ENCODE measurements at places on chromosomes 2 and 18. TPM values are rescaled to one million over a fixed set of nuclear protein-coding genes. Genes with fewer than 3 reads are reported as not detected.

GRCh38 chr2:128510701-128511397 is 192.2 kb upstream of the HS6ST1 start:
- H3K4me3 ChIP-seq: no peak overlapping the region
- DNase-seq: no peak
- no peaks in the 10 kb centered on the region for H3K36me3 ChIP-seq
- no peaks in the 10 kb centered on the region for H3K27me3 ChIP-seq
- H3K27ac ChIP-seq: no peak overlapping the region

- H3K4me1 ChIP-seq: no peaks in the 10 kb centered on the region
- H3K27ac ChIP-seq: peak overlapping the region; percentile 93
- H3K27me3 ChIP-seq: no peaks in the 10 kb centered on the region
- peak; percentile 49 for DNase-seq
Measured at GRCh38 chr2:226797289-226797988, 2.2 kb downstream of the IRS1 start.

- no peaks in the 10 kb centered on the region for H3K27me3 ChIP-seq
- no peak overlapping the region for H3K4me3 ChIP-seq
Measured at GRCh38 chr2:102120261-102120660, 22.3 kb upstream of the IL1R1 start.

- no peak for DNase-seq
- no peaks in the 10 kb centered on the region for H3K36me3 ChIP-seq
- H3K4me3 ChIP-seq: no peak overlapping the region
- H3K4me1 ChIP-seq: no peaks in the 10 kb centered on the region
- no peaks in the 10 kb centered on the region for H3K27me3 ChIP-seq
- H3K27ac ChIP-seq: no peak overlapping the region
Measured at GRCh38 chr2:143083636-143084035, 45.6 kb upstream of the ARHGAP15 start.

- no peaks in the 10 kb centered on the region for H3K4me1 ChIP-seq
- no peak overlapping the region for H3K27ac ChIP-seq
- DNase-seq: no peak
- no peak overlapping the region for H3K4me3 ChIP-seq
Measured at GRCh38 chr2:182646763-182647498, 69.1 kb upstream of the DNAJC10 start.

- H3K27ac ChIP-seq: no peak overlapping the region
- no peak for DNase-seq
- no peaks in the 10 kb centered on the region for H3K36me3 ChIP-seq
- no peak overlapping the region for H3K4me3 ChIP-seq
- H3K4me1 ChIP-seq: no peaks in the 10 kb centered on the region
- H3K27me3 ChIP-seq: no peaks in the 10 kb centered on the region
Measured at GRCh38 chr2:126900646-126901319, 2.1 kb downstream of the TEX51 start.

DNA sequence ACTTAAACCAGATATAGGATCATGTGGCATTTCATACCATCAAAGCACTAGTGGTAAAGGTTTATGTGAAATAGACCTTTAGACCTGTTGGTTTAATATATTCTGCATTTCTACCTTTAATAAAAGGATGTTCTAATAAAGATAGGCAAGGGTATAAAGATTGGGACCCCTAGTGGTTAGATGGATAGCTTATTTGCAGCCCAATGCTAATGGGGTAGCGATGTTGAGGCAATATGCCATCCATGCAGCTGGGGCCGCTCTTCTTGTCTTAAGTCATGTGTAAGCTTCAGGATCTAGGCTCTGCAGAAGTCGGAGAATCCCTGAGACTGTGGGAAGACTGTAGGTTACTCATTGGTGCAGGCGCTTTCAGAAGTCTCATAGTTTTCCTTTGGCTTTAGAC is 114.9 kb downstream of the ICOS start:
- no peaks in the 10 kb centered on the region for H3K36me3 ChIP-seq
- H3K27ac ChIP-seq: no peak overlapping the region
- DNase-seq: no peak
- no peaks in the 10 kb centered on the region for H3K27me3 ChIP-seq
- no peaks in the 10 kb centered on the region for H3K4me1 ChIP-seq

DNA sequence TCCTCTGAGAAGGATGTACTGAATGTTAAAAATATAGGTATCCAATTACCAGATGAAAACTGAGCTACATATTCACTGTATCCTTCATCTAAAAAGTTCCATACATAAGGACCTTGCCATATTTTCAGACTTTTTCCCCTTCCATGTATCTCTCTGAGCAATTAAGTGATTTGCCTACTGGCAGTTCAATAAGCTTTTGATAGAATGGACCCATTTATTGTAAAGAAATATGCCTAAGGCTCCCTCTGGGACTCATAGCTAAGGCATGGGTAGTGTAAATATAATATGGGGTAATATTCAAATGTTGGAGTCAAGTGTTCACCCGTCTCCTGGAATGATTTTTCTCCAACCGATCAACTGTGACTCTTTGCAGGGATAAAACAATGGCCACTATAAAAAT is 135.4 kb upstream of the FSHR start:
- no peak overlapping the region for H3K4me3 ChIP-seq
- no peaks in the 10 kb centered on the region for H3K4me1 ChIP-seq
- no peaks in the 10 kb centered on the region for H3K27me3 ChIP-seq

DNA sequence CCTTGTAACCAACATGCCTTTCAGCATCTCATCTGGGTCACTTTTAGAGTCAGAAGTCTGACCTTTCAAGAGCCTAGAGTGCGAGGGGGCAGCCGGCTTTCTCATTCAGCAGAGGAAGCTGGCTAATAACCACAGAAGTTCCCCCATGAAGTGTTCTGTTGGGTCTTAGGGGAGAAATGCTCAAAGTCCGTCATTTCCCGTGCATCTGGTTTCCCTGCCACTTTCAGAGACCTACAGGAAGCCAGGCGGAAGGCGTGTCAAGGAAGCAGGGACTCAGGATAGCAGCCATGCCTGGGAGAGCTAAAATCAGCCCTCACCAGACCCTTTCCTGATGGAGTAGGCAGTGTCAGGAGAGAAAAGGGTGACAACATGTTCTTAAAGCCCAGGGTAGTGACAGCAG is 301.8 kb upstream of the ID2 start:
- no peak for DNase-seq
- H3K27ac ChIP-seq: no peak overlapping the region
- no peaks in the 10 kb centered on the region for H3K27me3 ChIP-seq

GRCh38 chr2:165087933-165088901 is 115.6 kb downstream of the SCN3A start:
- no peak for DNase-seq
- H3K27me3 ChIP-seq: no peaks in the 10 kb centered on the region
- H3K4me1 ChIP-seq: no peaks in the 10 kb centered on the region
- no peaks in the 10 kb centered on the region for H3K36me3 ChIP-seq
- no peak overlapping the region for H3K4me3 ChIP-seq

GRCh38 chr2:65654496-65654895 is 222.1 kb upstream of the SPRED2 start:
- H3K27ac ChIP-seq: no peak overlapping the region
- no peak overlapping the region for H3K4me3 ChIP-seq

DNA sequence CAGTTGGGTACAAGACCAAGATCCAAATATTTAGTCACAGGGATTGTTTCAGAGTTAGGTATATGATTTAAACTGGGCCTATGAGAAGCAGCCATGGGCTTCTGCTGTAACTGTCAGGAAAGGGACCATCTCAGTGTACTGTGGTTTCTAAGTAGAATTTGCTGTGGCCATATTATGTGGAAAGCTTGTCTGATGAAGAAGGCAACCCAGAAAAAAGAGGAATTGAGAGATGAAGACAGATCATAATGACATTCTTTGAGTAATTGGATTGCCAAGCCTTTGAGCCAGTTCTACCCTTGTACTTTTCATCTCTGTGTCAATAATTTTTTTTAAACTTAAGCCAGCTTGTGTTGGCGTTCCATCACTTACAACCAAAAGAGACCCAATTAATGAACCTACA is 259.6 kb downstream of the NUP35 start:
- no peak for DNase-seq
- no peaks in the 10 kb centered on the region for H3K4me1 ChIP-seq
- H3K36me3 ChIP-seq: no peaks in the 10 kb centered on the region
- H3K27me3 ChIP-seq: no peaks in the 10 kb centered on the region

- no peak overlapping the region for H3K27ac ChIP-seq
- DNase-seq: no peak
- no peaks in the 10 kb centered on the region for H3K36me3 ChIP-seq
- no peak overlapping the region for H3K4me3 ChIP-seq
- H3K27me3 ChIP-seq: no peaks in the 10 kb centered on the region
Measured at GRCh38 chr2:3185256-3185655, 192.4 kb downstream of the EIPR1 start.

DNA sequence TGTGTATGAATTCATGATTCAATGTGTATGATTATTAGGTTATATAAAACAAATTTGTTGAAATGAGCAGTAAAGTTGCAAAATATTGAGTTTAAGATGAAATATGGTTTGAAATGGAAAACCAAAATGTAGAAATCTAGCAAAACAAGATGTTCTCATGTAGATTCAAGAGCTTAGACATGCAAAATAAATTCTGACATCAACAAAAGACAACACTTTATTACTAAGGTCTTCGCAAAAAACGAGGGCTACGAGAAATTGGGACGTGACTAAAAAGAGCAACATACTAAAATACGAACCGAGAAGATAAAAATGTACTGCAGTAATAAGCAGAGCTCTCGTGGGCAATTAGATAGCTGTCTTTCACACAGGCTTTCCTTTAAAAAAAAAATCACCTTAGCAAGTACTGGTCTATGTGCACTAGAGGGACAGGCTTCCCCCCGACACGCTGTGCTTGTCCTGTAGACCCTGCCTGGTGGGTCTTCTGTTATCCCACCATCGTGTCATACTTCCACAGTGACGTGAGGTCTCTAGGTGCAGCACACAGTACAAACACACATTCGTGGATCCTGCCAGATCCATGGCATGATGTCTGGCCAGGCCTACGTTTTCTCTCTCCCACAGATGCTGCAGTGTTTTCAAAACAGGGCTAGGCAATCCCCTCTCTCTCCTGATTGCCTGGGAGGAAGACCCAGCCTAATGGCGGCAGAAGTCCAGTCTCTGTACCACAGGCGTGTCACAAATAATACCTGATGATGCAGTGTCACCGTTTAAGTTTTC is 240.8 kb downstream of the TCF4 start:
- no peaks in the 10 kb centered on the region for H3K36me3 ChIP-seq
- no peak overlapping the region for H3K27ac ChIP-seq
- H3K4me1 ChIP-seq: no peaks in the 10 kb centered on the region
- H3K4me3 ChIP-seq: no peak overlapping the region
- H3K27me3 ChIP-seq: no peaks in the 10 kb centered on the region

GRCh38 chr2:218796691-218797090 is 14.7 kb downstream of the CYP27A1 start:
- no peaks in the 10 kb centered on the region for H3K4me1 ChIP-seq
- H3K4me3 ChIP-seq: no peak overlapping the region
- no peaks in the 10 kb centered on the region for H3K36me3 ChIP-seq
- DNase-seq: no peak

DNA sequence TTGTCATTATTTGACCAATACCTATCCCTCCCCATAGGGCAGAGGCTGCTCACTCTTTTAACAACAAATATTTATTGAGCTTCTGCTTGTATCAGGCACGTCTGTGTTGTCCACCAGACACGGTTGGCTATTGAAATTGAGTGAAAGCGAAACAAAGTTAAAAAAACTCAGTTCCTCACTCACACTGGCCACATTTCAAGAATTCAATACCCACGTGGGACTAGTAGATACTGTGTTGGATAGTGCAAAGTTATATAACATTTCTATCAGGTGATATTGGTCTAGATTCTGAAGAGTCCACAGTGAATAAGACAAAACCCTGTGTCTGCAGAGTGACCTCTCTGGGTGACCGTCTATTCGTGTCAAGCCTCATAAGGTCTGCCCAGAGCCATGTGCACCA is 43.9 kb upstream of the GALR1 start:
- H3K27me3 ChIP-seq: no peaks in the 10 kb centered on the region
- H3K4me3 ChIP-seq: no peak overlapping the region
- no peak for DNase-seq
- no peak overlapping the region for H3K27ac ChIP-seq
- H3K36me3 ChIP-seq: no peaks in the 10 kb centered on the region

DNA sequence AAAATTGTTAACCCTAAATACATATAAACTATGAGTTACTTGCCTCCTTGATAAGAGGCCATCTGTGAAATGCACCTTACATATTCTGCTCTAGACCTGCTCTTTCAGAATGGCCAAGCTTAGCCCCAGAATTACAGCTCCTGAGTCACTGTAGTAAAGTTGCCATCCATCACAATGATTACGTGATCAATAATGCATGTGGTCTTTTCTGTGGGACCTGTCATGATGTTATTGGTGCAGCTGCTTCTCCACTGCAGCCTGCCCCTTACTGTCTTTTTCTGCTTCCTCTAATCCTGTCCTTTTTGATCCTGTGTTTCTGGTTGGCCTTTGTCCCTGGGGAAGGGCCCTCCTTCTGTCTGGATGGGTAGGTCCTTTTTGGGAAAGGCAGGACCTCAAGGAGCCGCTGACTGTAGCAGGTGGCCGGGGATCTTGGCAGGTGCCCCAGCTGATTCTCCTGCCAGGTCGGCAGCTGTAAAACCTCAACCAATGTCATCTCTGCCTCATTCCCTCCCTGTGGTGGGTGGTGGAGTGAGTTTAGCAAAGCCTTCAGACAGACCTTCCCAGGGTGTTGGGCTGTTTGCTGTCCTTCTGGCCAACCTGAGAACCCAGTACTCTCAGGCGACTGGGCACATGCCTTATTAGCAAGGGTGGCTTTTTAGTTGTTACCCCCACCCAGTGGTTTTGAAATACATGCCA is 126.2 kb upstream of the EML6 start:
- H3K4me1 ChIP-seq: peaks cover 7% of the 10 kb centered on the region
- no peaks in the 10 kb centered on the region for H3K36me3 ChIP-seq
- H3K27me3 ChIP-seq: no peaks in the 10 kb centered on the region
- no peak for DNase-seq

- H3K4me3 ChIP-seq: no peak overlapping the region
- no peak for DNase-seq
Measured at GRCh38 chr2:63849381-63850203, 7.9 kb downstream of the UGP2 start.

DNA sequence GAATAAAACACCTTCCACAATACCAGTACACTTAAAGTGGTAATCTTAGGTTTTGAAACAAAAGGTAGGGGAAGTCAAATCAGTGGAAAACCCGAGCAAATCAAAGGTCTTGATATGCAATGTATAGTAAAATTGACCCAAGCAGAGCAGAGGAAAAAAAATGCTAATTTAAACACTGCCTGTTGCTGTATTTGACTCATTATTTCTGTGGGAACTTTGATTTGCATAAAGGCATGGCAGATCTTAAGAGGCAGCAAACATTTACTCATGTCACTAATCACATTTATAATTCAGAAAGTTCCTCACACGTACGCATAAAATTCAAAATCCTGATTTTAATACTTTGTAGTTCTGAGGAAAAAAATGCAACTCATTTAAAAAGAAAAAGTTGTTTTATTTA is 64.4 kb downstream of the IKZF2 start:
- no peaks in the 10 kb centered on the region for H3K27me3 ChIP-seq
- H3K4me1 ChIP-seq: no peaks in the 10 kb centered on the region
- DNase-seq: no peak
- H3K36me3 ChIP-seq: no peaks in the 10 kb centered on the region
- H3K4me3 ChIP-seq: no peak overlapping the region
- H3K27ac ChIP-seq: no peak overlapping the region

- no peak overlapping the region for H3K27ac ChIP-seq
- no peak overlapping the region for H3K4me3 ChIP-seq
Measured at GRCh38 chr18:42080340-42080739, 125.3 kb downstream of the PIK3C3 start.

PARD3B gene
- 14.7 TPM for total RNA-seq

SCYGR4 gene
- total RNA-seq: not detected

SERPINB3 gene
- total RNA-seq: 8.5 TPM

ITM2C gene
- total RNA-seq: 137 TPM

KIAA2012 gene
- total RNA-seq: not detected

PSD4 gene
- 221 TPM for total RNA-seq
